ENCODE measurements at places on chromosomes 7 and 10.

DNA sequence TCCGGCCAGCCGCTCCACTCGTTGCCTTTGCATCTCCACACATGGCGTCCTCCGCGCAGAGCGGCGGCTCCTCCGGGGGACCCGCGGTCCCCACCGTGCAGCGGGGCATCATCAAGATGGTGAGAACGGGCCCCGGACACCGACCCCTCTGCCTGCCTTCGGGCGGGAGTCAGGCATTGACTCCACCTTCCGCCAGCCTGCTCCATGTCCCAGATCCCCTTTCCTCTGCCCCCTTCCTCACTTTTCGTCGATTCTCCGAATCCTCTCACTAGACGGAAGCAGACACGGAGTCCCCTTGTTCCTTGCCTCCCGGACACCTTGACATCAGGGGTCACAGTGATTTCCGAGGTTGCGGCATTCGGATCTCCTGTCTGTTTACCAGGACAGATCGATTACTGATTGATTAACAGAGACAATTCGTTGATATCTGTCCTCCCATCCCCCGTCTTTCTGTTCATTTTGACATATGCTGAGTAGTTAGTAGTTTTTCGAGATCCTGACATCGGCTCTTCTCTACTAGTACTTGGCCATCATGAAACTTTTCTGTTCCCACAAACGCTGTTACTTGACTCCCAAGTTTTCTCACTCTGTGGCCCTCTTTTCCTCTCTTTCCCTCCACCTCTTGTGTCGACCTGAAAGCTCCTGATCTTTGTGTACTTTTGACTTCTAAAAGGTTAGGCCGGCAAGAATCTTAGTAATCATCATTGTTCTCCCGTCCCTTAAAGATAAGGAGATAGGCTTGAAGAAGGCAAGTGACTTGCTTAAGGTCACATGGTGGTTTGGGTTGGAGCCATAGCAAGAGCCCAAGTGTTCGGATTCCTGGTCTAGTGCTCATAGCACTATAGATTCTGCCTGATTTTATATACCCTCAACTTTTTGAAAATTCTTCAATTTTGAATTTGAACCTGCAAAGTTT, 597 bp downstream of the SND1 start:
- DNase-seq: no peak

- no peak for DNase-seq
Observed at GRCh38 chr10:5640501-5640900, 25.9 kb downstream of the ASB13 start.

DNA sequence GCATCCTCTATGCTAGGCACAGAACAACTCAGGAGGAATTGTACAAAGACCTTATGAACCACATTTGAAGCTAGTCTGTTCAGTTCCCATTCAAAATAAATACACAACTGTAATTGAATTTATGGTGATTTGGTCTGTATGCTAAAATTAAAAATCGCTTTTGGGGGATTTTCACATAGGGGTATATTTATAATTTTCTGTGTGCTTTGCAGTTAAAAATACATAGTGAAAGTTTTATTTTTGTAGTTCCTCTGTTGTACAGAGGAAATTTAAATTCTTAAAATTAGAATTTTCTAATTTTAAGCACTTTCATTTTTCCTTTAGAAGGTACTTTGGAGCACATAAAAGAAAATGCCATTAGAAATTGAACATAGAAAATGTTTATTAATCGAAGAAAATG, 6.9 kb downstream of the RABGEF1 start:
- DNase-seq: no peak

DNA sequence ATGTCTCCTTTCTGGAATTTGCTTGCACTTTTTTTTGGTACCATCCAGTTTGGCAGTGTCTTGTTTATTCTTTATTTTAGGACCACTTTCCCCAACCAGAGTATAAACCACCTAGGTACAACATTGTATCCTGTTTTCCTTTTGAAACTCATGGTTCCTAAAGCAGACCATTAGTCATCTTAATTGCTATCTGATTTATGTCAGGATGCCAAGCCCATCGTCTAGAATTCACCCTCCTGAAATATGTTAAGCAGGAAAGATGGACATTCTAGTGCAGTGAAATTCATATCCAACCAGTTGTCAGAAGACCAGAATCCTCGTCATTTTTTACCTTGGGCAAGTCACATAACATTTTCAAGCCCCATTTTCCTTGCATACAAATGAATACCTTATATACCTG, 223.6 kb upstream of the KMT2E start:
- DNase-seq: no peak

GRCh38 chr7:141460781-141461715, 90.2 kb upstream of the AGK start:
- peak; percentile 77 for DNase-seq

DNA sequence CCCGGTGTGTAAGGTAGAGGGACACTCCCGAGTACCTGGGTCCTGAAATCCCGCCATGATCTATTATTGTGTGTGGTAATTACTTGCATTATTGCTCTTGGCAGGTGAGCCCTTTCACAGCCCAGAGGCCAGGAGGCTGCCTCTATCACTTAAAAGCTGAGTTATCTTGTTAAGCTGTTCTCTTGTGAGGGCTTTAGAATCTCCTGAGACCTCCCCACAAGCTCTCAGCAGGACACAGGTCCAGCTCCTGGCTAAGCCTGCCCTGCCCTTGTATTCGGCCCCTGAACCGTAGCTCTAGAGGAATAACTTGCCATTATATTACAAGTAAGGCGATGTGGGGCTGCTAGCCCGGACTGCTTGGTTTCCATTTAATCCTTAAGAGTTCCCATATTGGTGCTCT, 13.9 kb downstream of the SND1 start:
- no peak for DNase-seq

DNA sequence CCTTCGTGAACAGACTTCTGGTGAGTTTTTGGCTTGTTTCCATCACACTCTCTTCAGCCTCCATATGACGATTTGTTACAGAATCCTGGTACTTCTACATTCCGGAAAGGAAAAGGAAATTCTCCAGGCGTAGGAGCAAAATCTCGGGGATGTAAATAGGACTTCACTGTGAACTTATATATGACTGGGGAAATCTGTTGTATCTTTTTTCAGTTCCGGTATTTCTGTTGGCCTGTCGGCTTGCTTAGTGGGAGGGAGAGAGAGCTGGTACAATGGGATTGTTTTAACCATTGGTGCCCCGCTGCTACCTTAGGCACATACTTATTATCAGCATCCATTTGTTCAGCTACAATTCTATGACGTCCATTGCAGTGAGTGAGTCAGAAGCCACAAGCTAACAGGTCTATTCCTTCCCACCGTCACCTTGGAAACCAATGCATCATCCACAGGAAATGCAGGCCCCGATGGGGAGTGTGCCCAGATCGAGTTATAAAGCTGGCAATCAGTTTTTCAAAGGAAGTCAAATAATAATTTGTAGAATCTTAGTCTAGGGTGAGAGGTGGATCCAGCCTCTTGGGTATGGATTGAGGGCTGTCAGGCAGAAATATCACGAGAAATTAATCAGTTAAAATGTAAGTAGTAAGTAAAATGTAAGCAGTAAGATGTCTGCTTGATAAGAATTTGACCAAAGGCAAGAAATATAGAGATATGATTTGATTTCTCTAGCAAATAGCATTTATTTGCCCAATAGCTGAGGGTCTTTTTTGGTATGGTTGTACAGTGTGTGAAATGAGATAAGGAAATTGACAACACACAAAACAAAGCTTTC, 92.0 kb upstream of the MKLN1 start:
- no peak for DNase-seq

DNA sequence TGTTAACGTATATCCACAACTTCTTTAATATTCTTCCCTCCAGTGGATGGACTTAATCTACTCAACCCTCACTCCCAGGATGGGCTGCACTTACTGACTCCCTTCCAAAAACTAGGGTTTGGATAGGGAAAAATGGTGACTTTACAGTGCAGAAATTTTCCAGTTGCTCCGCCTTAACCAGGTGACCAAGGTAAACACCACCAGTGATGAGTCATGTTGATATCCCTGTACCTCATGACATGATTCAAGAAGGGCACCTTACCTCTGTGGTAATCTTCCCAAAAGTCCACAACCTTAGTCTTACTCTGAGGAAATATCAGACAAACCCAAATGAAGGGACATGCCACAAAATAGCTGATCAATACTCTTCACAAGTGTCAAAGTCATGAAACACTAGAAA, 3.5 kb upstream of the GSTK1 start:
- DNase-seq: no peak

DNA sequence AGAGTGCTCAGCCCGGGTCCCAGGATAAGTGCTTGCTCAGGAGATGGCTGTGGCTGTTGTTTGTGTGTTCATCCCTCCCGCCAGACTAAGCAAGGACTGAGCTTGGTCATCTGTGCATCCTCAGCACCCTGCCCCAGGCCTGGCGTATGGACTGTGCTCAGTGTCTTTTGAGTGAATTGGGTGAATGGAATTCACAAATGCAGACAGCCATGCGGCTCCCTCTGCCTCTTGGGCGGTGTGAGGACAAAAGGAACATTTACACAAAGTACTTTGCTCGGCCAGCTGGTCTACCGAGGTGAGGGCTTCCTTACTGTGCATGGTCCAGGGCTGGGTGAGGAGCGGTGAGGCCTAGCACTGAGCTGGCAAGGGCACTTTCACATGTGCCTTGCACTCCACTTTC, 120.2 kb downstream of the CDH23 start:
- DNase-seq: no peak

GRCh38 chr7:92840316-92840715, 3.9 kb upstream of the CDK6 start:
- DNase-seq: no peak

Measured in NCI-H187 (cell line).